ENCODE measurements at places on chromosomes 13 and 19.
A peak's percentile ranks its signal among the peaks of the same experiment; 100 is the strongest.

DNA sequence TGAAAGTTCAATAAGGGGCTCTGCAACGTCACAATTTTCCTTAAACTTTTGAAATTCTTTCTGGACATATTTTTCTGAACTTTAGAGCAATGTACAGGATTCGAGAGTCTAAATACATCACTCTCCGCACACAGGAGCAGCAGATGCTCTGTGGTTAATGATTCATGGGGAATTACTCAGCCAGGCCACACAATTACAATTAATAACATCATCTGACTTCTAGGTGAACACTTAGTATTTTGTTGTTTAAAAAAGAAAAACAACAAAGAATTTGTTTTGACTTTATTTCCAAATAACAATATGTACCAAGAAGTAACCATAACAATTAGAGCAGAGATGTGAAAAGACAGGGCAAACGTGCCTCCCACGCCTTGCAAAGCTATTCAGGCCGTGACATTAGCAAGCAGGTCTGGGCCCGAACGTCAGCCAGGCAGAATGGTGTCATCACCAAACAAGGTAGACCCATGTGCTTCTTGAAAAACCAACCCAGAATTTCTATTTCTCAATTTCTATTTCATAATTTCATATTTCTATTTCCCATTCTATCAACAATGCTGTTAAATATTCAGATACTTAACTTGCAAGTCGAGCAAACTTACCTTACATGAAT lies 236.3 kb downstream of the COL4A1 start:
- DNase-seq, result peak; percentile 42

DNA sequence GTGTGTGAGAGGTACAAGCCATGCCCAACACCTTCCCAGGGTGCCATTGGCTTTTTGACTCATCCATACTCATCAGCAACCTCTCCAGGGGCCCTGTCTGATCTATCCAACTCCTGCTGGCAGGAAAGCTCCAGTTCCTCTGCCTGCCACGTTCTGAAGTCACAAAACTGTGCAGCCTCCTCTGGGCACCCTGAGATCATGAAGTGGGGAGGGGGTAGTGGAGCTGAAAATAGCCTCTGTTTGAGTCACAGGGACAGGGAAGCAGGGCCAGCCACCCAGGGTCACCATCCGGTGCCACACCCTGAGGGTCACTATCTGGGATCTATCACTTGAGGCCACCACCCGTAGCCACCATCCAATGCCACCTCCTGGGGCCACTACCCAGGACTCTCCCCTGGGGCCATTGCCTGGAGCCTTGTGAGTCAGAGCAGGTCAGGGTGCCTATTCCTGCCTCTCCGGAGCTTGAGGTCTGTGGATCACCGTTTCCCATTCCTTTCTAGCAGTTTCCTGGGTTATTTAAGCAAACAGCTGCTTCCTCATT lies 172.1 kb downstream of the NUFIP1 start:
- DNase-seq, result no peak

DNA sequence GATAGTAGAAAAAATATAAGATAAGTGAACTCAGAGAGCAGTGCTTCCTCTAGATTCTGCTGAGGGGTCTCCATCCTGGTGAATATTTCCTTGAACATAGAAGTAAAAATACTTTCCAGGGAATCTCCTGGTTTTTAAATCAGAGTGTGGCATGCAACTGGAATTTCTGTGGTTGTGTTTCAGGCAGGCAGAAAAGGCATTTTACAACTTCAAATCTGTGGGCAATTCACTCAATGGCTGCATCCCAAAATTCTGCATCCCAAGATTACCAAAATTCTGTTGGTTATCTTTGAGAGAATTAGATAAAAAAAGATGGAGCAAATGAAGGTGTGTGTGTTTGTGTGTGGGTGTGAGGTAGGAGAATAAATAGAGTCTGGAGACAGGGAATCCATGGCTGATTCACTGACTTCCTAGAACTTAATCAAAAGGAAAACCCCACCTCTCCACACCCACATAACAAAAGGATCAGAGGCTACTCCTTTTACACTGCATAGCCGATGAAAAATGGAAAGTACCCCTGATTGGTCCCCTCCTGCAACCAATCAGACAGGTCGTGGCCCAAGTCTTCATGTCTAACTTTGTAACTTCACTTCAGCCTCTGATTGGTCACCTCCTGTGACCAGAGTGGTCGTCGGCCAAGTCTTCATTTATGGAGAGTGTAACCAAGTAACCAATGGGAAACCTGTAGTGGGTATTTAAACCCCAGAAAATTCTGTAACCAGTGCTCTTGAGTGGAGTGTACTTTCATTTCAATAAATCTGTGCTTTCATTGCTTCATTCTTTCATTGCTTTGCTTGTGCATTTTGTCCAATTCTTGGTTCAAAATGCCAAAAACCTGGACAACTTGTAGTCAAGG lies 112.8 kb downstream of the DLEU7 start:
- DNase-seq, result no peak

GRCh38 chr19:4099041-4099764 lies 24.7 kb downstream of the MAP2K2 start:
- DNase-seq, result no peak

- DNase-seq, result no peak
These were observed 153.0 kb upstream of the UQCRFS1 start for GRCh38 chr19:29365836-29366417.

- no peak for DNase-seq
These were observed 334.8 kb upstream of the OBI1 start for GRCh38 chr13:78993792-78994191.

- DNase-seq, result no peak
These were observed 30.1 kb downstream of the WDFY2 start for GRCh38 chr13:51614350-51614786.

GRCh38 chr19:5706876-5707573 lies 12.9 kb downstream of the LONP1 start:
- no peak for DNase-seq
